ENCODE measurements at places on chromosomes 3 and 15. TPM values are rescaled to one million over a fixed set of nuclear protein-coding genes. Genes with fewer than 3 reads are reported as not detected.

Gene TAGLN3
- not detected for total RNA-seq

Gene NME9
- total RNA-seq: not detected

Gene PTPRG
- total RNA-seq: 110 TPM

Gene OR5K2
- total RNA-seq: not detected

Gene SCN5A
- under 0.01 TPM for total RNA-seq

Gene ST8SIA2
- total RNA-seq: not detected

Gene TP63
- 1.9 TPM for total RNA-seq

Gene PRSS50
- total RNA-seq: under 0.01 TPM

Gene ZNF717
- 22.0 TPM for total RNA-seq

Gene ROBO1
- total RNA-seq: 39.1 TPM

Gene GNAT1
- total RNA-seq: not detected

Gene HCLS1
- total RNA-seq: 4.0 TPM

Gene RNU5B-1
- total RNA-seq: not detected

Gene NAA50
- total RNA-seq: 218 TPM

Gene SENP8
- 3.4 TPM for total RNA-seq

Gene KBTBD13
- not detected for total RNA-seq

Gene APBA2
- total RNA-seq: 2.2 TPM

Gene PLSCR5
- total RNA-seq: not detected

Gene MCCC1
- 24.0 TPM for total RNA-seq

Gene ZNF621
- total RNA-seq: 29.3 TPM

Gene GALNT15
- 26.9 TPM for total RNA-seq

Gene LRRC3B
- total RNA-seq: not detected

Gene SLC6A1
- not detected for total RNA-seq

Gene KCNMB3
- total RNA-seq: 1.3 TPM

Gene NANOGP8
- 0.91 TPM for total RNA-seq

Gene VILL
- 6.5 TPM for total RNA-seq

Gene ZNF385D
- 26.8 TPM for total RNA-seq

Gene VPS8
- total RNA-seq: 92.6 TPM

Gene FBXO45
- 10.6 TPM for total RNA-seq

Gene CLCN2
- total RNA-seq: 3.1 TPM

Gene RABL3
- 15.3 TPM for total RNA-seq

Gene ATP11B
- total RNA-seq: 115 TPM

Gene BUB1B
- 16.3 TPM for total RNA-seq

Data from articular chondrocyte of knee joint (primary cell).